ENCODE measurements at places on chromosomes 6 and 20.

- DNase-seq, result no peak
These were observed 128.1 kb downstream of the ISM1 start for GRCh38 chr20:13349235-13349604.

GRCh38 chr6:100719883-100720682, 161.0 kb downstream of the ASCC3 start:
- DNase-seq, result peak; percentile 53

DNA sequence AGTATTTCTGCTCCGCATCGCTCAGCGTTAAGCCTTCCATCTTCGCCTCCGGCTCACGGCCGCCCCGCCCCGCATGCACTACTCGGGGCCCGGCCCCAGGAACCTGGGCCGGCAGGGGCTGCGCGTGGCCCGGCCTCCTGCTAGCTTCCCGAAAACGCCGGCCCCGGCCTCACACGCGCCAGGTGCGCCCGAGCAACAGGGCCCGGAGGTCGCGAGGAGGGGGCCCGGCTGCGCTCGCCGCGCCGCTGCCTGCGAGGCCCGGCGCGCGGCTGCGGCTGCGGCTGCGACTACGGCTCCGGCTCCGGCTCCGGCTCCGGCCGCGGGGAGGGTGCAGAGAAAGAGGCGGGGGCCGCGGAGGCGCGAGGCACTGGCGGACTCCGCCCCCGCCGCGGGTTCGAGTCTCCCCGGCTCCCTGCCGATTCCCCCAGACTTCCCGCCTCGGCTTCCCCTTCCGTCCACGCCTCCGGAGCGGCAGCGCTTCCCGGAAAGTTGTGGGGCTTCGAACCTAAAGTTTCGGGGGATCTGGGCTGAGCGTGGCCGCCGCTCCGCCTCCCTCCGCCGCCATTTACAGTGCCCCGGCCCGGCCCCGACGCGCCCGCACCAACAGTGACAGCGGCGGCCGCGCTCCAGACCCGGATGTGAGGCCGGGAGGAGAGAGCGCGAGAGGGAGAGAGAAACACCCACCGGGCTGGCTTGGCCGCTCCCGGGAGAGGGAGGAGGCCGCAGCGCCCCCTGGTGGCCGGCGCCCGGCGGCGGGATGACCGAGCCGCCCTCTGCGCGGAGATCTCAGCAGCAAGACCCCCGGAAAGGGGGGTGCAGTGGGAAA, at the start of gene REPS1:
Gene REPS1, minus strand, starts transcription at position 611 of the 826 bp plus-strand sequence. Its CDS starts 571 bp downstream, at position 40.
- DNase-seq, result peak; percentile 94

DNA sequence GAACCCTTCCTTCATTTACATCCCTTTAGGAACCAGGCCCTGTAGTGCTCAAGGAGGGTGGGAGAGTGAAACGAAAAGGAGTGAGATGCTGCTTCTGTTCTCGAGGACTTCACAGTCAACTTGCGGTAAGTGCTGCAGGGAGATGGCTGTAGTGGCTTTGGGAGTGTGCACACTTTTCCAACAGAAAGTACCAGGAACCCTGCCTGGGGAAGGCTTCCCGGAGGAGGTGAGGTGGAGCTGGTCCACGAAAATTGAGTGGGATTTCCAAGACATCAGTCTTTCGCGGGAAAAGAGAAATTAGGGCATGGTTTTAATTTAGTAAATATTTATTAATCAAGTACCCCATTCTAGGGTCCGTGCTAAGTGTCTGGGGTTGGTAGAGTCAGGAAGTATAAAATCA, 12.7 kb downstream of the TRIM31 start:
- DNase-seq, result no peak

DNA sequence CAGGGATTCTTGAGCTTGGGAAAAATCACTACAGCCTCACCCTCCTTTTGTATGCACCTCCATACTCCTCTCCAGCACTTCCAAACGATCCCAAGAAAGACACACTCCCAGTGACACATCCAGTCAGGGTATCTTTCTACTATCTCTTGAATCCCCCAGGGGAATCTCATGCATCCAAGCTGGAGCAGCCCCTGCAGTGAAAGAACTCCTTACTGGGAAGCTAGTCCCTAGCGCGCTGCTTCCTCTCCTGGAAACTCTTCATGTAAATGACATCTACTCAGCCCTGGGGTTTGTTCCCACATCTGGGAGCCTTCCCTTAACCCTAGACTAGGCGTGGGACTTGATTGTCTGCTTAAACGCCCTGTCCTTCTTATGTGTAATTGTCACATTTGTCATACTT, 329.1 kb upstream of the QKI start:
- no peak for DNase-seq

DNA sequence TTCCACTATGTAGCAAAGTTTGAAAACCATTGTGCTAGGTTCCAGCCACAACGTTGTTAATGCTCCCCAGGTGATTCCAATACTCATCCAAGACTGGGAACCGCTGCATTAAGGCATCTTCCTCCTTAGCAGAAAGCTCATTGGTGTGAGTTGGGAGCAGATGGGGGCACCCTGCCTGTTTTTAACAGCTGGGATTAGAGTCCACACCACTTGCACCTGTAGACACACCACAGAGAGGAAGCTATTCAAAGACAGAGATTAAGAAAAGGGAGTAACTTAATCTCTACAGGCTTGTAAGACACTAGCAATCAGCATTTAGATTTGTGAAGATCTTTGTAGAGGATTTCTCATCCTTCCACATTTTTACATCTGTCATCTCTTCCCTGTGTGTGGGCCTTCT, 333.9 kb upstream of the SOX4 start:
- no peak for DNase-seq

DNA sequence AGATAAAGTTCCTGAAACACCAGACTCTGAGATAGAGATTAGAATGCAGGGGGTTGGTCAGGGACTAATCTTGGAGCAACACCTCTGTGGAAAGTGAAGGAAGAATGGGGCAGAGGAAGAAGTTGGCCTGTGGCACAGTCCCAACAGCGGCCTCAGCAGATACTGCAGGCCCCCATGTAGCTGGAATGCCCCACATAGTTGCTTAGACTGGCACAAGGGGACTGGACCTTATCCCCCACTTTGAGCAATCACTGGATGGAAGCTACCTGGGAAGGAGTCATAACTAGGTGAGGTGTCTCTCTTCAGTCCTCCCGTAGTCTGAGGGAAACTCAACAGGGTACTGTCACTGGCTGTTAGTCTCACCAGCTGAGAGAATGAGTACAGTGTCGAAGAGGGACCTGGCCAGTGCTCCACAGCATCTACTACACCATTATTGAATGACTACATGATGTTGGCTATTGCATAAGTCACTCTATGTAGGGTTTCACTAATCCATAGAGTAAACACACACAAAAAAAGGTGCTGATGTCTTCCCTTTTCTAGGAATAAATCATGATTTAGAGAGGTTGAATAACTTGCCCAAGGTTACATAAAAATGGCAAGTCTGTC, 47.5 kb downstream of the ADGRG6 start:
- DNase-seq, result no peak

GRCh38 chr20:44367746-44368145, 12.2 kb downstream of the HNF4A start:
- DNase-seq, result peak; percentile 7

DNA sequence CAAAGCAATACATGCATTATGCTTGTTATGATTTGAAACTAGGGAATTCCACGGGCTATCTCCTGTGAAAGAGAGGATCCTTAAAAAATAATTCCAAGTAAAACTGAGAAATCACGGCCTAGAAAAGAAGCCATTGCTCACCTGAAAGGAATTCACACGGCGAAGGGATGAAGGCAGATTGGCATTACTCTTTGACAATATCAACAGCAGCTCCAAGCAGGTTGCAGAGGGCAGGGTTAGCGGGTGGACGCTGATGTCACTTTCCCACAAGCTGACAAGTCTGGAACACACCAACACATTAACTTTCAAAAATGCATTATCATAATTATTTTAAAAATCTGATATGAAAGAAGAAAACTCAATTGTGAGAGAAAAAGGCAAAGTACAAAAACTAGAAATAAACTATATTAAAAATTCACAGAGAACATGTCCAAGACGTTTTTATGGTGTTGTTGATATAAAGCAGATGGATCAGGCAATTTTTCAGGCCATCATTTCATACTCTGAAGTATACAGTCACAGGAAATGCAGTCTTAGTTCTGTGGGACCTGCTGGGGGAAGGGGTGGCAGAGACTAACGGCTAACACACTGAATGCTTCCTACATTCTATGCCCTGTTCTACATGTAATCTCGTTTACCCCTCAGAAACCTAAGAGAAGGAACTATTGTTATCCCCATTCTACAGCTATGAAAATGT, 108.3 kb downstream of the UBE3D start:
- no peak for DNase-seq

- no peak for DNase-seq
These were observed 3.6 kb downstream of the PARD6B start for GRCh38 chr20:50734730-50735679.

- DNase-seq, result no peak
These were observed 67.9 kb downstream of the ANKRD60 start for GRCh38 chr20:58160451-58161061.

- no peak for DNase-seq
These were observed 308.7 kb upstream of the SGK1 start for GRCh38 chr6:134626589-134626988.

- DNase-seq, result peak; percentile 51
These were observed 5.6 kb upstream of the MAN1A1 start for GRCh38 chr6:119355157-119355556.

GRCh38 chr6:170279977-170280688, 10.7 kb downstream of the DLL1 start:
- no peak for DNase-seq

- peak; percentile 30 for DNase-seq
These were observed 3.6 kb downstream of the PPP1R10 start for GRCh38 chr6:30613251-30614043.

DNA sequence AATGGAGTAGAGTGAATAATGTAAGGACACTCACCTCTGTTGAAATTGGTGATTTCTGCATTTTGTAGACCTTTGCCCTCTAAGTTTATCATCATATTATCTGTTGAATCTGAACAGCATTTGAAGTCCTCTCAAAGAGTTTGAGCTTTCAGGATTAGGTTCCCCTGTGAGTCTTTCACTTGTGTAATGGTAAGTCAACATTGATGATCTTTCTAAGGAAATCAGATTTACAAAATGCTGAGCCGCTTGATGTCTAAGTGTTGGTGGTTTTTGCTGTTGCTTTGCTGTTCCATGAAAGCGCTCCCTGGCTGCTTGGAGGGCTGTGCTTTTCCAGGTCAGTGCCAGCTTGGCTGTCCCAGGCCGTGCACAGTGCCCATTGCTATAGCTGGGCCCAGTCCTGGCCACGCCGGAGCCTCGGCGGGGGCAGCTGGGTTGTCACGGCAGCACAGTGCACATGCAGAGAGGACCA, 33.8 kb upstream of the KIF25 start:
- no peak for DNase-seq

- no peak for DNase-seq
These were observed 295.8 kb downstream of the NRN1 start for GRCh38 chr6:5710936-5711335.

DNA sequence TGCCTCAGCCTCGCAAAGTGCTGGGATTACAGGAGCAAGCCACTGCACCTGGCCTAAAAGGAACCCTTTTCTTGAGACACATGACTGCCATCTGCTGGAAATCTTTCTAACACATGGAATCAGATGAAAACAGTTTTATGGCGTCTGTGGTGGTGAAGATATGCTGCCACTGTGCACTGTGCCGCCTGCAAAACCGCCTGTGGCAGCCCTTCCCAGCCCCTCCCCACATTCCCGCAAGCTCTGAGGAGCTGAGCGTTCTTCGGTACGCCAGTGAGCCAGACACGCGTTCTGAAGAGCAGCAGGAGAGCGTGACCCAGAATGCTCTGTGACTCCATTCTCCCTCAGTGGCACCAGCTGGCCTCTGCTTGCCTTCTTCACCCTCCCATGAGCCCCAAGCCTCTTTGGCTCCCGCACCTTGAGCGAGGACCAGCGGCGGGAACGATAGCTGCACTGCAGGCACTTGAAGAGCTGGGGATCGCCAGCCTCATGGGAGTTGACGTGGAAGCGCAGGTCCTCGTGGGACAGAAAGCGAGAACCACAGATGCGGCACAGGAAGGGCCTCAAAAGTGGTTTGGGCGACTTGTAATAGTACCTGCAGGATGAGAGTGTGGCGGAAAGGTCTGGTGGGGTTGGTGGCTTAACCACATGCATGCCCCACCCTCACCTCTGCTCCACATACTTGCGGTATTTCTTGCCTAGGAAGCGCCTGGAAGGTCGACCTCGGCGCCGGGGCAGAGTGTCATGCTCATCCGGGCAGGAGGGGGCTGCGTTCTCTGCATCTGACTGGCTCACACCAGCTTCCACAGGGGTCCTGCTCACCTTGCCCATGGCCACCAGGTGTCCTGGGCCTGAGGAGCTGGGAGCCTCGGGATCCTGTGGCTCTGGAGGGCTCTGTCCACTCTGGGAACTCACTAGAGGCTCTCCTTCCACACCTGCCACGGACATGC, 8.7 kb downstream of the ZNF335 start:
- DNase-seq, result peak; percentile 69

GRCh38 chr6:49550492-49551077, at the start of gene C6orf141:
C6orf141 (plus strand) TSS chr6:49550668; CDS start chr6:49550793, 125 bp downstream.
- DNase-seq, result peak; percentile 43

GRCh38 chr6:43683708-43684455, 3.7 kb downstream of the MRPS18A start:
- peak; percentile 22 for DNase-seq

DNA sequence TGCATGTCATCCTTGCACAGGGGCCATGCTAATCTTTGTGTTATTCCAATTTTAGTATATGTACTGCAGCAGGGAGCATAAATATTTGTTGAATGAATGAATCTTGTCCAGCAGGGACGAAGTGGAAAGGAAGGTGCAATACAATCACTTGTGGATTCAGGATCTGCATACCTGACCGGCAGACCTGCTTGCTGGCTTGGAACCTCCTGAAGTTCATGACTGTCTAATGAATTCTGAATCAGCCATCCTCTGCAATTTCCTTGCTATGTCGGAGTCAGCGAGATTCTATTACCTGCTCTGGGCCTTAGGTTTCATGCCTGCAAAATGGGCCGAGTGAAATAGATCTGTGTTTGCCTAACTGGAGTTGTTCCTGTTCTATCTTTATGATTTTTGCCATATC, 17.4 kb upstream of the NCOA3 start:
- no peak for DNase-seq

GRCh38 chr6:169677096-169677495, 24.7 kb downstream of the WDR27 start:
- DNase-seq, result no peak

DNA sequence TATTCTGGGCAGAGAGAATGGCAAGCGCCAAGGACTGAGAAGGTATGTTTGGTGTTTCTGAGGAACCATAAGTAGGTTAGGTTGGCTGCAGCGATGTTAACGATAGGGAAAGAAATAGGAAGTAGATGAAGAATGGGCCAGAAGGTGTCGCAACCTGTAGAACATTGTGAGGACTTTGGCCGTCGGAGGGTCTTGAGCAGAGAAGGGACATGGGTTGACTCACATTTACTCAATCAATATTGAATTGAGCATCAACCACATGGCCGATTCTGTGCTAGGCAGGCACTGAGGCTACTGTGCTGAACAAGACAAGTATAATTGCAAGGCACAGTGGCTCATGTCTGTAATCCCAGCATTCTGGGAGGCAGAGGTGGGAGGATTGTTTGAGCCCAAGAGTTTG, 26.8 kb upstream of the RPN2 start:
- DNase-seq, result no peak

DNA sequence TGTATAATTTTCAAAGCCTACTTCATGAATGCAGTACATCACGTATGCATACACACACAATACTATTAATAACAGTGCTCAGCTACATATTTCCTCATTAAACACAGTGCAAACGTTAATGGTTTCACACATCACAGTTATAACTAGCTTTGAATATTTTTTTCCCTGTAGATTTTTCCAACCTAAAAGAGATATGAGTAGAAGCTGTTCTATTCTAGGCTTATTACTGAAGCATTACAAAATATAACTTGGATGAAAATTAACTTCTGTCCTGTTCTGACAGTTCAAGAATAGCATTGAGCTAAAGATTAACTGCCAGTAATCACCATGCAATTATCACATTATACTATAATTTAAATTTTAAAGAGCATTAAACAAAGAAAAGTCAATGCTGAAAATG, 6.2 kb downstream of the LMBRD1 start:
- DNase-seq, result no peak

Data from common myeloid progenitor, CD34-positive (primary cell).